ENCODE measurements at places on chromosomes 3 and 15. TPM values are rescaled to one million over a fixed set of nuclear protein-coding genes. Genes with fewer than 3 reads are reported as not detected.

DNA sequence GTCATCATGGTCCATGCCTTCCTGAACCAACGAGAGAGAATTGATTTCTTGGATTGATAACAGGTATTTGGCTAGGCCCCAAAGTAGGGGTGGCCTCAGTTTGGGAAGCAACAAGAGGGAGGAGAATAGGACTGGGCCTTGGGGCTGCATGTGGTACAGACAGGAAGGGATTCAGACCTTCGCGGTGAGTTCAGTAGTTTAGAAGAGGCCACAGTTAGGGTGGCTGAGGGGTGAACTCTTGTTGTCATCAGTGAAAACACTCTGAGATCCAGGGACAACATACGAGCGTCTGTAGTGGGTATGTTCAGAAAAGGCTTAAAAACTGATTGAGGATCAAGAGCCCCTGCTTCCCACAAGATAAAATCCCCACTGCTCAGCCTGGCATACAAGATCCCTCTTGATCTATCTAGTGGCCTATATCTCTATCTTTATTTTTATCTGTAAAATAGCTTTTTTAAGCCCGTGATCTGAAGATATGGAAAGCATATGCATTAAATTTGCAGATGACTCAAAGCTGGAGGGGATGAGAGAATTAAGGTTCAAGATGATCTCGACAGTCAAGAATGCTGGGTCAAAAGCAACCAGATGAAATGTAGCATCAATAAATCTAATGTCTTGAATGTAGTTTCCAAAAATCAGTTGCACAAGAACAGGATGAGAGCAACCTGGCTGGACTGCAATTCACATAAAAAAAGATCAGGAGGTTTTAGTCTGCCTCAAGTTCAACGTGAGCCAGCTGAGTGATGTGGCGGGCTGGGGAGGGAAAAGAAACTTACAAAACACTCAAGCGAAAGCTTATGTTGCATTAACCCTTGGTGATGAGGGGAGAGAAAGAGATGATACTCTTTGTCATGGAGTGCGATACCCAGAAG is 221.1 kb upstream of the TLE3 start:
- DNase-seq = peak; percentile 94

DNA sequence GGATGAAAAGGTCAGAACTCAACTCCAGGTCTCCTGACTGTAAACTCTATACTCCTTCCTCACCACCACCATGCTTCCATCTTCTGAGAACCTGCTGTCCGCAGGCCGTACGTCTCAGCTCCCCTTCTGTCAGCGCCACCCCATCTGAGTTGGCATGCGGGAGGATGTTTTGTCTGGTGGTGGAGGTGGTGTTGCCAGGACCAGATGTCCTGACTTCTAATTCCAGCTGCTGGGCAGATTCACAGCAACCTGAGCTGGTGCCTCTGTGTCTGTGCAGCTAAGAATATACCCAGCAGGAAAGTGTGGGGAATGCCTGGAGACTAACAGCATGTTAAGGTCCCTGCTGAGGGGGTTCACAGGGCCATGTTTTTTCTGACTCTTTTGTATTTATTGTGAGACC is 23.2 kb downstream of the PLA1A start:
- no peak for DNase-seq

DNA sequence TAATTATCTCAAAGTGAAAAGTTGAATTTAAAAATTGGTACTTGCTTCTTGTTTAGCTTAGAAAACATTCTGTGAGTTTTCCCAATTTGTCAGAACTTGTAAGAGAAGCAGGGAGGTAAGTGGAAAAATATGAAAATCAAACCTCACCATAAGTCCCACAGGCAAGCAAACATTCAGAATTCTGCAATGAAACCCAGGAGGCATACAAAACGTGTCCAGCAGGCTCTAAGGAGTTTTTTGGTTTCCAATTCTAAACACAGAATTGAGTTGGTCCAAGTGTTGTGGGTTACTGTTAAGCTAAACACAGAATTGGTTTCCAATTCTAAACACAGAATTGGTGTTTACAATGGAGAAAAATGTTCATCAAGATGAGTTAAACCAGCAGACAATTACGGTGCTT is 27.1 kb upstream of the ACKR4 start:
- no peak for DNase-seq

GRCh38 chr3:180176059-180176458 is 139.3 kb upstream of the PEX5L start:
- no peak for DNase-seq

GRCh38 chr3:171346582-171347300 is 113.5 kb downstream of the TNIK start:
- no peak for DNase-seq

DNA sequence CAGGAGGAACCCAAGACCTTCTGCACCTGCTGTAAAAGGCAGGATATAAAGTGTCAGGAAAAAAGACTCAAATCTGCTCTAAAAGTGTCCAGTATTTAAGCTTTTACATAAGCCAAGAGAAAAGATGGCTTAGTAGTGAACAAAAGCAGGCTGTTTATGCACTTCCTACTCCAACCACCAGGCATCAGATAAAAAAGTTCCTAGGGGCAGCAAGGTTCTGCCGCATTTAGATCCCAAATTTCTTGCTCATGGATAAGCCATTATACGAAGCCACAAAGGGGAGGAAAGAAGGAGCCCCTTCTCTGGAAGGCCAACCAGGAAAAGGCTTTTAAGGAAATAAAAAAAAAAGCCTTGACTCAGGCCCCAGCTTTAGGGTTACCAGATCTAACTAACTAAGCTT is 10.6 kb upstream of the SLC9C1 start:
- DNase-seq = no peak

DNA sequence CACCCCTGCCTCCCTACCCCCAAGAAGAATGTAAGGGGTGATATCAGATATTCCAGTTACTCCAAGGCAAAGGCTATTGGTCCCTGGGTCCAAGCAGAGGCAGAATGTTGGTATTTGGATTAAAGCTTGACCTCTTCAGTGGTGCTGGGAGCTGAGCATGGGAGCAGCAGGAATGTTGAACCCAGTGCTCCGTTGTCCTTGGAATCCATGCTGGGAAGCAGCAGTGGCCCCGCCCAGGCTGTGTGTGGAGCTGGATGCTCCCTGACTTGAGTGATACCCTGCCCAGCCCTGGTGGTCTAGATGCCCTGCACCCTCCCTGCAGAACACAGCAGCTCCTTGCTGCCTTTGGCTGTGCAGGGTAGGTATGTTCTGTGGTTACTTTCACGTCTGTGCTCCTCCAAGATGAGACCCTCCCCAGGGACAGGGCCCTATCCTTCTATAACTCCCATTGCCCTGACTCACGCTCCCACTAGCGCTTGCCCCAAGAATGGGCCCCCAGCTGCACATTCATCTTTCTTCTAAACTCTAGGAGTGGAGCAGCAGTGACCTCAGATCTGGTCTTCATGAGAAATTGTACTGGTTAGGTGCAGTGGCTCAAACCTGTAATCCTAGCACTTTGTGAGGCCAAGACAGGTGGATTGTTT is 35.1 kb downstream of the UMPS start:
- DNase-seq = no peak

DNA sequence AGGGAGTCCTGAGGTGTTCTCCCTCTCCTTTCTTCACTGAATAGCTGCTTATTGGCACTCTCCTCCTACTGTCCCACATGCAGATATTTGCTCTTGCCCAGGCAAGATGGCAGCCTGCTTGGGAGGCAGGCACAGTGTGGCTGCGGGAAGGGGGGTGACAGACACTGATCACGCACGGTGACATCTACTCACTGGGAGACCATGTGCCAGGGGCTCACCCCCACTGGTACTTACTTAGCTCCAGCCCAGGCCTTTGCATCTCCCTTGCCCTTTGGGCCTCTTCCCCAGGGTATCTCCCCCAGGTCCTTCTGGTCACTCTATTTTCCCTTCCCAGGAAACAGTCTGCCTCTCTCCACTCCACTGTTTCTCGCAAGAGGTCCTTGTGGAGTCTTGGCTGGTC is 6.4 kb downstream of the PLA2G4E start:
- no peak for DNase-seq

DNA sequence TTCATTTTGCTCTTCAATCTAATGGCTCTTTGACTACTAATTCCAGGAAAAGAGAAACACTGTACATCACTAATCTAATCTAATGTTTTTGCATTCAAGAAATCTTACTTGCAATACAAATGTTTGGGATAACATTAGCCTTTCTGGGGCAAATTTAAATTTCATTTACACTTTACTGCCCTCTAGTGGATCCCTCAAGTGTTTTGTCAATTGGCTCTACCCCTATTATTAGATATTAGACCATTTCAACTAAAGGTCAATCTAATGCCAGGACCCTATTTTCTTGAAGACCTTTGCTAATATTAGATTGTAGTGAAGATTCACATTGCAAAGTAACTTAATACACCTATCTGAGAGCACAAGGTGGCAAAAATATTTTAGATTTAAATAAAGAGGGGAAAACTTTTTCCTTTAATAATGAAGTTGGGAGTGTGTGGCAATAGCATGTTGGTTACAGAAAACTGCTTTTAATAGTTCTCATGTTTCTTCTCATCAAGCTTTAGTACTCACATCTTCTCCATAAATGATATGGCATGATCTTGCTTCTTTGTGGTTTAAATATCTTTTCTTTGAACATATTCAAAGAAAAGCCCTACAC is 5.0 kb downstream of the C2CD4A start:
- no peak for DNase-seq

DNA sequence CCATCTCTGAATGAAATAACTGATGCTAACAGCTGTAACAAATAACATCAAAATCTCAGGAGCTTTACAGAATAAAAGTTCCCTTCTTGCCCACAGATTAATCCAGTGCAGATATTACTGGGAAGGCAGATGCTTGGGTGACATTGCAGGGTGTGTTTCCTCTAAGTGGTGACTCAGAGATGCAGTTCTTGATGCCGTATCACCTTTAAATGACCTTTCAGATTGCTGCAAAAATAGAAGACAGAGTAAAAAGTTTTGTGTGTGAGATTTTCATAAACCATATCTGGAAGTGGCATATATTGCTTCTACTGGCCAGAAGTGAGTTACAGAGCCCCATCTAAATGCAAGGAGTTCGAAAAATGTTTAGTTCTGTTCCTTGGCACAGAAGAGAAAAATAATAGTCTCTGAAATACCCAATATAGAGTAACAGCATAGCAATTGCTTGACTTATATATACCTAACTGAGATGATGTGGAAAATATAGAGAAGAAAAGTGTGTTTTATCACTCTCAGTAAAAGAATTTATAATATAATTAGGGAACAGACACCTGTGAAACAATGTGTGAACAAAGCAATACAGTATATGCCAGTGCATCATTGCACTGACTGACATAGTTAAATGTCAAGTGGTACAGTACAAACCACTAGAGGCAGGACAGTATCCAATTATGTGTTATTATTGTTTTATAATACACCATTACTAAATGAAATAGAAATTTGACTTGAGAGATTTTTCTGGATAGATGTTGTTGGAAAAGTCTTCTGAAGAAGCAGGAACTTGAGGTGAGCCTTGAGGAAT is 430.7 kb upstream of the CBLB start:
- no peak for DNase-seq

- no peak for DNase-seq
These were observed 77.0 kb upstream of the SEC13 start for GRCh38 chr3:10397879-10398278.

GRCh38 chr15:50860824-50861223 is 47.7 kb upstream of the AP4E1 start:
- no peak for DNase-seq

DNA sequence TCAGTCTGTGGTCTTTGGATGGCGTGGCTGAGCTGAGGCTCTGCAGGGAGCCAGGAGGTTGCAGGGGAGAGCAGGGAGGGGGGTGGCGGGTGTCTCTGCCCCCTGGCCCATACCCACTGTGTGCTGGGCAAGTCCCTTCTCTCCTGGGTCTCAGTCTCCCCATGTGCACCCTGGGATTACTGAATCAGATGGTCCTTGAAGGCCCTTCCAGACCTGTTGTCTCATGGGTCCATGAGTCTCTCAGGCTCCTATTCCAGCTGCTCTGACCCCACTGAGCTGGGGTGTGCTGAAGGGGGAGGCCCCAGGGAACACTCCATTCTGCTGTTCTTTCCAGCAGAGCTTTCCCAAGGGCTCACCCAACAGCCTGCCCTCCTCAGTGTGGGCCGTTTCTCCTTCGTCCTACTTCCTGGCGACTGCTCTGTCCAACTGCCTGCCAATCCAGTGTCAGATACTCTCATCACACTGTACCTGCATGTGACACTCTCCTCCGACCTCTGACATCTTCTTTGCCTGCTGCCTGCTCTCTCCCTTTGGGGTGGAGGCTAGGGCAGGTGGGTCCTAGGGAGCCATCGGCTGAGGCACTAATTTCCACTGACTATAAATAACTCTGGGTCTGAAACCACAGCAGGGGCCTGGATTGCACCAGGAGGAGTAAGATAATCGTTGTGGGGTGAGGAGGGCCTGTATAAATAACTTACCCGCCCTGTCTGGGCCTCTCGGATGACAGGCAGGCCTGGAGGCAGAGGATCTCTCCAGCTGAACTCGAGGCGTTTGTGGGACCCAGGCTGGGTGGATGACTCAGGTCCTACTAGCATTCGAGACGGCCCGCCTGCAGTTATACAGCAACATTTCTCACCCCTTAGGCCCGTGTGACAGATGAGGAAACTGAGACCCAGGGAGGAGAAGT is 67.1 kb downstream of the ATP2B2 start:
- no peak for DNase-seq

- no peak for DNase-seq
These were observed 292.9 kb upstream of the NR2F2 start for GRCh38 chr15:96037584-96037983.

GRCh38 chr15:58224068-58224467 is 85.9 kb downstream of the AQP9 start:
- no peak for DNase-seq

- no peak for DNase-seq
These were observed 185.9 kb upstream of the ONECUT1 start for GRCh38 chr15:52975941-52976449.

DNA sequence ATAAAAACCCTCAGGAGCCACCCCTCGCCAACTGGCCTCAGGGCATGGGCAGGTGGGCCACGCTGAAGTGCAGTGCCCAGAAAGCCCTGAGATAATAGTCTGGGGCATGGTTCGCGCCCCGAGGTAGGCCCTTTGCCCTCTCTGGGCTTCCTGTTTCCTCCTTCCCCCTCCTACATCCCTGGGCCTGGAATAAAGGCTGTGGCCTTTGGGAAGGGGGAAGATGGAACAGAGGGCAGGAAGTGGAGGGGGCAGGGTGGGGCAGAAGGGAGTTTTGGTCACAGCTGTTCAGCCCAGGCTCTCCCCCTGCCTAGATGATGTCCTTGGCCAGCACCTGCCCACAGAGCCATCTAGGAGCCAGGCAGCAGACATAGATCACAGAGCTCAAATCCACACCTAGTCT is 11.3 kb downstream of the CSRNP1 start:
- peak; percentile 64 for DNase-seq

GRCh38 chr15:57457726-57458125 is 81.4 kb downstream of the CGNL1 start:
- DNase-seq = no peak

- no peak for DNase-seq
These were observed 206.6 kb upstream of the HES1 start for GRCh38 chr3:193929373-193929772.

Gene CADPS
- 4.1 TPM for total RNA-seq

Gene ANKRD63
- total RNA-seq = not detected

Gene TMEM62
- 26.6 TPM for total RNA-seq

Gene NTRK3
- 3.9 TPM for total RNA-seq

Gene BSN
- 0.66 TPM for total RNA-seq

Gene NRG4
- total RNA-seq = not detected

Data from sigmoid colon (tissue), 7 donors.